Right lung (tissue), 10 donors: ENCODE measurements at places on chromosomes 16 and 17. TPM values are rescaled to one million over a fixed set of nuclear protein-coding genes. Genes with fewer than 3 reads are reported as not detected.

- DNase-seq = no peak
Measured at GRCh38 chr17:14214271-14214670, 22.4 kb downstream of the CDRT15 start.

DNASE1L2 gene
- 0.60 TPM for polyA plus RNA-seq

GRCh38 chr16:3695610-3696369, 21.5 kb downstream of the TRAP1 start:
- no peak for DNase-seq

- no peak for DNase-seq
Measured at GRCh38 chr17:40598619-40599467, 33.6 kb upstream of the CCR7 start.

- DNase-seq = no peak
Measured at GRCh38 chr16:2709588-2709984, 10.4 kb downstream of the PRSS27 start.

VEZF1 gene
- polyA plus RNA-seq = 102 TPM

DNA sequence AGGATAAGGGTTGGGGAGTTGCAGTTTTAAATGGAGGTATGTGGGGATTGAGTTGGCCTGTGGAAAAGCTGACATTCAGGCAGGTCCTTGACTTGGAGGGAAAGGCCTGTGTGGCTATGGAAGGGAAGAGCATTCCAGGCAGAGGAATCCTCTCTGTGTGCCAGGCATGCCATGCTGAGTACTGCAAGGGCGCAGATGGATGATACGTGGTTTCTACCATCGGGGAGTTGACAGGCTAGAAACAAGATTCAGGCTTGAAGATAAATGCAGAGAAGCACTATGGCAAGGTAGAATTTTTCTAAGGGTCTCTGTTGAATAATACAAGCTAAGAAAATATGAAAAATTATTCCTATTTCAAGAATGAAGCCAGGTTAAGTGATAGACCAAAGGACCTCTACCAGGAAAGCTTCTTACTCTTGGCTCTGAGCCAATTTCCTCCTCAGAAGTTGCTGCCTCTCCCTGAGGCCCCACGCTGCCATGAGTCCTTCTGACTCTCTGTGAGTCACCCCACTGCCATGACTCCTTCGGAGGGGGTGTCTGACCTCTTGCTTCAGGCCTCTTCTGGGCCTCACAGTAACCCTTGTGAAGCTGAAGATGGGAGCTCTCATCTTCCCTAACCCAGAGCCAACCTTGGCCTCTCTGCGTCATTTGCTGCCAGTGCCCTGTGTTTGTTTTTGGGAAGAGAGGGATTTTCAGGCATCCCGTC, 75.8 kb downstream of the WNT3 start:
- DNase-seq = no peak

- DNase-seq = no peak
Measured at GRCh38 chr17:39011907-39012468, 44.8 kb upstream of the FBXO47 start.

DNA sequence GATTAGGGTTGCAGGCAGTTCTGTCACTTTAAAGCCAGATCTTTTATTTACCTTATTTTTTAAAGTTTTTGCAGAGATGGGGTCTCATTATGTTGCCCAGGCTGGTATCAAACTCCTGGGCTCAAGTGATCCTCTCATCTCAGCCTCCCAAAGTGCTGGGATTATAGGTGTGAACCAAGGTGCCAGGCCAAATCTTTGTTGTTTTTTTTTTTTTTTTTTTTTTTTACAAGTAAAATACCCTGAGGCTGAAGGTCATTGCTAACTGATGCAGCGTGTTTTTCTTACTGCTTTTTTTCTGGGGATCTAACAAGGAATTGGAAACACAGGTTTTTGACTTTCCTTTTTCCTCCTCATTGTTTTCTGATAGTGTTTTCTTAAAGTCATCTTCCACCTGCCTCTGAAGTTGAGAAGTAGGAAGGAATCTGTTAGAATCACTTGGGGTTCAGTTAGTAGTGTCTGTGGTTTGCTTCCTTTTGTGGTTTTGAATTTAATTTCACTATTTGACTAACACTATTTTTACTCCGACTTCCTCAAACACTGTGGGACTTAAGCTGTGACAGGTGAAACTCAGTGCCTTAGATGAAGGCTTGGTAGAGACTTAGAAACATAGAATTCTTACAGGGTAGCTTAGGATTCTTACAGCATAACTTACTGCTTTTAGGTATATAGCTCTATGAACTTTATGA, 22.2 kb downstream of the CLTC start:
- DNase-seq = no peak

COIL gene
- 30.4 TPM for polyA plus RNA-seq

DNA sequence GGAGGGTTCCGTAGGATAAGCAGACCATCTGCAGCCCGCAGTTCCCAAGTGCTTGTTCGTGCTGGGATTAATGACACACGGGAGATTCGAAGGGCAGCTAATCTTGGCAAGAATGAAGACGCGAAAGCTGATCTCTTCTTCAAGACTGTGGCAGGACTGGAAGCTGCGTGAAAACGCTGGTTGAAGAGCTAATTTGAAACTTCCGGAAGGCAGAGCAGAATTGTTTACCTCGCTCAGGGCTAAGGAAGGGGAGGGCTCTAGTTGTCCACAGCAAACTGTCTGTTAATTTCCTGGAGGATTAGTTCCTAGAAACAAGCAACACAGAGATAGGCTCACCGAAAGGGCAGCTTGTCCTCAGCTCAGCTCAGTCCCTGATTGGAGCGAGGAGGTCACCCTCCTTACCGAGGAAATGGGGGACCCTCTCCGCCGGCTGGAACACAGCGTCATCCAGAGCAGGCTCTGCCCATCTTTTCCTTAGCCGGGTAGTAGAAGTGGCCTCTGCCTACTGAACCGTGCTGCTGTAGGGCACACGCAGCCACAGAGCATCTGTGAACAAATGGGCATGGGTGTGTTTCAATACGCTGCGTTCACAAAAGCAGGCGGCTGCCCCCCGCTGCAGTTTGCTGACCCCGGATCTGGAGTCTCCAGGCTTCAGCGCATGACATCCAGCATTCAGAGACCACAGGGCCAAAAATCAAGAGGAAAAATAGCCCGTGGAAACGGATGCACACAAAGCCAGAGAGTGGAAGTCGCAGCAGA, 16.7 kb upstream of the BAIAP2 start:
- DNase-seq = peak; percentile 72

DNA sequence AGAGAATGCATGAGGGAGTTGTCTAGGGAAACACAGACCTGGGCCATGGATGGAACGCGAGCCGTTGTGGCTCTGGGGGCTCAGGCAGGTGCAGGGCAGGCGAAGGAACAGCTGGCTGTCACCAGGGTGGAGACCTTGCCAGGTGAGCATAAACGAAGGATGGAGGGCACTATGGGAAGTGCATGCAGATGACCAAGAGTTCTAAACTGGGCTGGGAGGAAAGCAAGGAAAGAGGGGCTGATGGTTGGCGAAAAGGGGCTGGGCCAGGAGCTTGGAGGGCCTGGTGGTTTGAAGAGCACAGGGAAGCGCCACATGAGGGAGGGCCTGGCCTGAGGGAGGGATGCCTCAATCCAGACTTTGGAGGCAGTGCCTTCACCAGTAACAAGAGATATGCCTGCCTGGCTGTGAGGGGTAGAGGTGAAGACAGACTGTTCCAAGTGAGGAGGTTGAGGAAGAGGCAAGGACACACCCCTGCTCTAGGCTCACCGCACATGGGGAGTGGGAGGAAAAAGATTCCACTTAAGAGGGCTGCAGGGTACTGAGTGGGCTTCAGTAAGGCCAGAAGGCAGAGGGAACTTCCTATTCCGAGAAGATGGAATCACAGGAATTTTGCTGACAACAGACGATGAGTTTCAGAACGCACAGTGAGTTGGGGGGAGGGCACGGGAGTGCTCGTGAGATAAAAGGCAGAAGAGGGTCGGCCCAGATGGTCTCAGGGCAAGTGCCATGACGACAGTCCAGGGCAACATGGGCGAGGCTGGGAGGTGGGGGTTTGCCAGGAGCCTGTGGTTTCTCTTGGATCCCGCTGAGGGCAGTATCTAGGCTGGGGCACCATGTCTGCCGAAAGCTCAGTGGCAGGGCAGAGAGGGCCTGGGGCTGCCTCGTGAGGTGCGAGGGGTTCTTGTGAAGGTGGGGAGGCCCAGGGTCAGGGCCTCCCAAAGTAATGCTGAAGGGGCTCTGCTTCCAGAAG, 20.6 kb downstream of the B9D1 start:
- DNase-seq = no peak

DNA sequence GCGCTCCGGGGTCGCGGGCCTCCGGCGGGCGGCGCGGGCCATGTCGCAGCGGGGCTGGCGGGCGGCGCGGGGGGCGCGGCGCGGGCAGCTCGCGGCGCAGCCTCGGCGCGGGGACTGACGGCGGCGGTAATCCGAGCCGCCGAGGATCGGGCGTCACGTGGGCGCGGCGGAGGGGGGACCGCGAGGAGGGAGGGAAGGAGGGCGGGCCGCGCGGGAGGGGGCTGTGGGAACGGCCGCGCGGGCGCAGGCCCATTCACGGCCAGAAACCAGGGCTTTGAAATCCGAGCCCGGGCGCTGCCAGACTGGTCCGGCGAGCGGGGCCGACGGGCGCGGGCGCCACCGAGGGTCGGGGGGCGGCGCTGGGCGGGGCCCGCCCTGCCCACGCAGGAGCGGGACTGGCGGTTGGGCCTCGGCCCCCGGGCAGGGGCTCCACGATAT, at the start of gene MTSS2:
Gene MTSS2 (minus strand): TSS at position 116 of the 438 bp plus-strand sequence. CDS start 262 bp downstream, outside the sequence.
- DNase-seq = peak; percentile 94

GRCh38 chr17:45296003-45296832, 20.6 kb downstream of the MAP3K14 start:
- no peak for DNase-seq

- no peak for DNase-seq
Measured at GRCh38 chr17:78322327-78322857, 37.5 kb downstream of the SOCS3 start.

GRCh38 chr17:55343900-55344513, 77.6 kb downstream of the MMD start:
- no peak for DNase-seq

CD300C gene
- polyA plus RNA-seq = 0.69 TPM

ERBB2 gene
- polyA plus RNA-seq = 107 TPM

- DNase-seq = no peak
Measured at GRCh38 chr17:2123375-2124251, 68.7 kb downstream of the HIC1 start.

- no peak for DNase-seq
Measured at GRCh38 chr16:1377406-1378010, 25.8 kb downstream of the GNPTG start.

DNA sequence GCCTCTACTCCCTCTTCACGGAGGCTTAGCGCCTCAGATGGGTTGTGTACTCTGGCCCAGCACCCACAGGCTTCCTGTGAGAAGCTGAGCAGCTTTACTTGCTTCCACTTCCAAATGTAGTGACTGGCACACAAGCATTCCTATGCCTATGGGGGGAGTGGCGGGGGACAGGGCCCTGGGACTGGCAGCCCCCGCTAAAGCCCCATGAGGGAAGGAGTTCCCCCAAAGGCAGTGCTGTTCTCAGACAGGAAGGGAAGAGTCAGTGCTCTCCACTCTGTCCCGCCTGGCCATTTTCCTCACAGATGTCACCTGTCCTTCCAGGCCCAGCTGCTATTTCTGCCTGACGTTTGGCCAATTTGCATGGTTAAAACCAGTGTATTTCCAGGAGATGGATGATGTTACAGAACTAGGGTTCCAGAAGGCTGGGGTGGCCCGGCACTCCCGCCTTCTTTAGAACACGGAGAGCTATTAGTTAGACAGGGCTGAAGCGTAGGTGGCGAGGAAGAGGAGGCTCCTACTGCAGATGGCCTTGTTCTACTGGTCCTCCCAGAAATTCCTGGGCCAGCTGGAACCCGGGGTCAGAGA, 83.9 kb upstream of the FBXO47 start:
- DNase-seq = no peak

- DNase-seq = peak; percentile 80
Measured at GRCh38 chr16:75238132-75238852, 13.1 kb downstream of the BCAR1 start.

CSH2 gene
- not detected for polyA plus RNA-seq
